ENCODE measurements at places on chromosomes 16 and 17.

GRCh38 chr17:40321961-40322357 lies 13.0 kb downstream of the RARA start:
- DNase-seq: no peak

- no peak for DNase-seq
Measured at GRCh38 chr16:84557504-84557903, 53.0 kb upstream of the MEAK7 start.

- DNase-seq: no peak
Measured at GRCh38 chr16:89069920-89070319, 23.7 kb upstream of the ACSF3 start.

DNA sequence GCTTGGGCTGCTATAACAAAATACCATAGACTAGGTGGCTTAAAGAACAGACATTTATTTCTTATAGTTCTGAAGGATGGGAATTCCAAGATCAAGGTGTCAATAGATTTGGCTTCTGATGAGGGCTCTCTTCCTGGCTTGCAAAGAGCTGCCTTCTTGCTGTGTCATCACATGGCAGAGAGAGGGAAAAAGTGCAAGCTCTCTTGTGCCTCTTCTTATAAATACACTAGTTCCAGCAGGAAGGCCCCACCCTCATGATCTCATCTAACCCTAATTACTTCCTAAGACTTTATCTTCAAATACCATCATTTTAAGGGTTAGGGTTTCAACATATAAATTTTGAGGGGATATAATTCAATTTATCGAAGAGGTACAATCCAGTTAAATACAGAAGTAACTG lies 30.6 kb downstream of the ABCA9 start:
- no peak for DNase-seq

- DNase-seq: peak; percentile 69
Measured at GRCh38 chr16:79008036-79008868, 592.3 kb downstream of the MAF start.

- peak; percentile 95 for DNase-seq
Measured at GRCh38 chr17:80649672-80650330, 105.2 kb downstream of the RPTOR start.

DNA sequence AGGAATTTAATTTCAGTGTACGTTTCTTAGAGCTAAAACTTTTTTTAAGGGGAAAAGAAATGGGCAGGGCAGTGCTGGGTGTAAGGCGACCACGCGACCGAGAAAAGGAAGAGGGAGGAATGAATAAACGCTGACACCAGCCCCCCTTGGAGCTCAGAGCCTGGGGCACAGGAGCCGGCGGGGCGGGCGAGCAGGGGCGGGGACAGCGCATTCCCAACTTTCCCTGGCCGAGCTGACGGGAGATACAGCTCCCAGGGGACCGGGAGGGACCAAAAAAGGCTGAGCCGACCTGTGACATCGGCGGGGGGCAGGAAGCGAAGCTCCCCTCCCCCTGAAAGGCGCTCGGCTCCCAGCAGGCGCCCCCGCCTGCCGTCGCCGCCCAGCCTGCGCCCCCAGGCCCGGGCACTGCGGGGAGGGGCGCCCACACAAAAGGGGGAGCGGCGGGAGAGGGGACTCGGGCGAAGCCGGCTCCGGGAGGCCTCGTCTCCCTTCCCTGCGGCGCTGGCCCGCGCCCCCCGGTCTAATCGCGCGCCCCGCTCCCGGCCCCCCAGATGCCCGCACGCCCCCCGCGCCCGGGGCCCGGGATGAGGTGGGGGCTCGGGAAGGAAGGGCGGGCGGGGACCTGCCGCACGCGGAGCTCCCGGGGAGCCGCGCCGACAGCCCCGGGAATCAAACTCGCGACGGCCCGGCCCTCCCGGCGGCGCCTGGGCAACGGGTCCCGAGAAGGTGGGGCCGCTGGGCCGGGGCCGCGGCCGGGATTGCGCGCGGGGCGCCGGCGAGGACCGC lies 622 bp downstream of the CUEDC1 start:
- DNase-seq: peak; percentile 92

- no peak for DNase-seq
Measured at GRCh38 chr16:57276596-57276995, 7.9 kb downstream of the PLLP start.

GRCh38 chr17:39118674-39119419 lies 32.6 kb downstream of the PLXDC1 start:
- DNase-seq: no peak

GRCh38 chr17:65628644-65629036 lies 67.2 kb upstream of the AXIN2 start:
- DNase-seq: no peak

- peak; percentile 40 for DNase-seq
Measured at GRCh38 chr16:68470461-68471150, 22.3 kb upstream of the SMPD3 start.

GRCh38 chr17:69820876-69821473 lies 254.1 kb upstream of the KCNJ16 start:
- no peak for DNase-seq

GRCh38 chr17:48755356-48755755 lies 26.8 kb upstream of the HOXB13 start:
- no peak for DNase-seq

DNA sequence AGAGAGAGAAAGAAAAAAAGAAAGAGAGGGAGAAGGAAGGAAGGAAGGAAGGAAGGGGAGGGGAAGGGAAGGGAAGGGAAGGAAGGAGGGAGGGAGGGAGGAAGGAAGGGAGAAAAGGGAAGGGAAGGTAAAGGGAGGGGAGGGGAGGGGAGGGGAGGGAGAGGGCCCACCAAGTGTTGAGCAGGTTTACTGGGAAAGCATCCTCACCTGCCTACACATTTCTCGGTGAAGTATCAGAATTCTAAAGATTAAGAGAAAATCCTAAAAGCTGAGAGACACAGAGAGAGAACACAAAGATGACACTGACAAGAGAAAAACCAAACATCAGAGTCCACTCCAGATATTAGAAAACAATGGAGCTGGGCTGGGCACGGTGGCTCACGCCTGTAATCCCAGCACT lies 12.3 kb upstream of the CMTM3 start:
- DNase-seq: no peak

DNA sequence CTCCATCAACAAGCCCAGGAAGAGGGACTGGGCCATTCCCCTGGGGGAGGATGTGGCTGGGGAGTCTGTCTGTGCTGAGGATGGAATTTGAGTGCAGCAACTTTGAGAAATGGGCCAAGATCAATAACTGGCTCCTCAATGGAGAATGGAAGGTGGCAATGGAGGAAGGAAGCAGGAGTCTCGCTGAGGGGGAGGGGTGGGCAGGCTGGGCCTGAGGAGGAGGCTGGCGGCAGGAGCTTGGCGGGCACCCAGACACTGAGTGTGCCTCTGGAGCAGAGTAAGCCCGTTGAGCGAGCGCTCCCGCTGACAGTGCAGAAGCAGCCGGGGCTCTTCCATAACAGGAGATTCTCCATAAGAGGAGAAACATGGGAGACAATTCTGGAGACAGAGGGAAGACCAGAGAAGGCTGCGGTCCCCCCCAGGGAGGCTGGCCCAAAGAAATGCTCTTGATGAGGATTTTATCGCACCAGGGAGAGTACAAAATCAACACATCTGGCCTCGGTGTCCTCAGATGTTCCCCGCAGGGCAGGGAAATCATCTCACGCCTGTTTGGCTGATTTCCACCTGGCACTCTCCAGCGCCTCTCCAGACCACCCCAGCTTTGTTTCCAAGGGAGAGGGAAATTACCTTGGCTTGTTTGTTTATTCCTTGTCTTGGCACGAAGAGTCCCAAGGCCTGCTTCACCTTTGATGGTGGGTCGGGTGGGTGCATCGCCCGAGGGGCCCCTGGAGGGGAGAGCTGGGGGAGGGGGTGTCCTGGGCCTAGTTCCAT lies 2.8 kb upstream of the MMP15 start:
- no peak for DNase-seq

DNA sequence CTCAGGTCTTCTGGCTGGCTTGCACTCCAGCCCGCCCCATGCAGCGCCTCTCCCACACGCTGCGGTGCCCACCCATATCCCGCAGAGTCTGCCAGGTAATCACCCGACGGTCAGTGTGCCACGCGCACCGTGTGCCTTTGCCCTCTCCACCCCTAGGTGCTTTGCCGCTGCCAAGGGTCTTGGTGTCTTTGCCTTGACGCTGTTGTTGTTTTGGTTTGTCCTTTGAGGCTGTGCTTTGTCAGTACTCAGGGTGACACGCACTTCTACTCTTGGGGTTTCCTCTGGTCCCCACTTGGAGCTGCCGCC lies 30.1 kb downstream of the UBN1 start:
- DNase-seq: no peak

- no peak for DNase-seq
Measured at GRCh38 chr16:17526956-17527937, 56.5 kb upstream of the XYLT1 start.

GRCh38 chr17:76566988-76567431 lies 18.6 kb downstream of the ST6GALNAC2 start:
- DNase-seq: peak; percentile 65

GRCh38 chr17:73711184-73711583 lies 66.9 kb upstream of the SDK2 start:
- no peak for DNase-seq

GRCh38 chr17:76537578-76538280 lies at the start of gene CYGB:
Gene CYGB, minus strand, starts transcription at chr17:76537709. Its CDS starts 167 bp downstream, at chr17:76537542.
- DNase-seq: peak; percentile 89

- peak; percentile 94 for DNase-seq
Measured at GRCh38 chr17:76527430-76528111, 9.9 kb downstream of the CYGB start.

GRCh38 chr16:1643521-1643920 lies 31.4 kb downstream of the CRAMP1 start:
- no peak for DNase-seq

- no peak for DNase-seq
Measured at GRCh38 chr17:70239391-70239826, 70.1 kb downstream of the KCNJ2 start.

DNA sequence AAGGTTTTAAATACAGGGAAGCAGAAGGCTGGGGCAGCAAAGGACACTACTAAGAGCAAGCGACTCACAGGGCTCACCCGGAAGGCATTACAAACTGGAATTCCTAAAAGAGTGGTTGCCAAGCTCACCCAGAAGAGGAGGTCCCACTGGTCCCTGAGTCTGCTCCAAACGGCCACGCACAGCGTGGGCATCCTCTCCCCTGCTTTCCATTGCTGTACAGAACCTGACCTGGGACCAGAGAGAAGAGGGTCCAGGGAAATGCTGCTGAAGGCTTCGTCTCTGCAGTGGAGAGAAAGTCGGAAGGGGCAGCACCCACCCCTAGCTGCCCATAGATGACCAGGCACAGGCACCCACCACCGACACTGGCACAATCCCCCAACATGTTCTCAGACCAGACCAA lies 67.2 kb downstream of the ADCY9 start:
- DNase-seq: no peak

DNA sequence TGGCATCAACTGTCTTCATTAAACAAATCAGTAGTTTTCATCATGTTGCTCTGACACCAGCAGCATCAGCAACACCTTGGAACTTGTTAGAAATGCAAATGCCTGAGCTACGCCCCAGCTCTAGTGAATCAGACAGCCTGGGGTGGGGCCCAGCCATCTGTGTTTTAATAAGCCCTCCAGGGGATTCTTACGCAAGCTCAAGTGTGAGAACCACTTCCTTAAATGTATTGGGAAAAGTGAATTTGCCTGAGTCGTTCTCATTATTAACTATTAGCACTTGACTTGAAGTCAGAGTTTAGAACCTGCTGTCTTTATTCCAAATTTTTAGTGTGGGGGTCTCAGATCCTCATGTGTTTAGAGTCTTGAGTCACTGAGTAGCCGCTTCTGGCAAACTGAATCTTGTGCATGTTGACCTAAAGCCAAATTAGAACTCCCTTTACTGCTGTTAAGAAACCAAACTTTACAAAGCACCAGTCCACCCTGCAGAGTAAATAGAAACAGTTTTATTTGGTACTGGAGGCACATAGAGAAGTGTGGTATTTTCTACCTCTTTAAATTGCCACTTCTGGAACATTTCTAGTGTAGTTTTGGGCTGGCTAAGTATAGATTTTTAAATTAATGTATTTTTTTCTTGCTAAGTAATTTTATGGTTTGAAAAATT lies 137.4 kb upstream of the COX10 start:
- no peak for DNase-seq

GRCh38 chr17:49442041-49442440 lies 27.4 kb upstream of the PHB1 start:
- peak; percentile 30 for DNase-seq

- DNase-seq: no peak
Measured at GRCh38 chr17:65433157-65433556, 128.3 kb downstream of the AXIN2 start.

DNA sequence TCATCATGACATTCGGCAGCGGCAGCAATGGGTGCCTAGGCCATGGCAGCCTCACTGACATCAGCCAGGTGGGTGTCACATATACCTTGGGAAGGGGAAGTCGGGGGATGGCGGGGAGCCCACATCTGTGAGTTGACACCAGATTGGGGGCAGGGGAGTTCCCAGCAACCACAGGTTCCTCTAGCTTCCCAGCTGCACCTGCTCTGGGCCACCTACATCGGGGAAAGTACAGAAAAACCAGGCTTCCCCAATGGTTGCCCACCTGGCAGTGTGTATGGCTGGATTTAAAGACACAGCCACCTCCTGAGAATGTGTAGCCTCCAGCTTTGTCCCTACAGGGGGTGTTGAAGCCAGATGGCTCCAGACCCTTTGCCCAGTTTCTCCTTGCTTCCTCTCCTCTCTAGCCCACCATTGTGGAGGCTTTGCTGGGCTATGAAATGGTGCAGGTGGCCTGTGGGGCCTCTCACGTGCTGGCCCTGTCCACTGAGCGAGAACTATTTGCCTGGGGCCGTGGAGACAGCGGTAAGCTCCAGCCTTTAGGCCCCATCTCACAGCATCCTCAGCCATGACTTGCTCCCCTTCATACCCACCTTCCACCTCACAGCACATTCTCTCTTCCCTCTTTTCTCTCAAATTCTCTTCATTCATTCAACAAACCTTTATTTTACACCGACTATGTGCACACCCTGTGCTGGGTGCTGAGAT lies 5.0 kb upstream of the TRAF4 start:
- no peak for DNase-seq

GRCh38 chr17:76137001-76137350 lies 4.1 kb downstream of the FOXJ1 start:
- no peak for DNase-seq

- DNase-seq: no peak
Measured at GRCh38 chr16:88200896-88201185, 181.9 kb upstream of the ZNF469 start.

- no peak for DNase-seq
Measured at GRCh38 chr16:47949276-47949675, 206.5 kb downstream of the ABCC12 start.

- DNase-seq: peak; percentile 81
Measured at GRCh38 chr16:85332175-85332574, 219.9 kb upstream of the CIBAR2 start.

DNA sequence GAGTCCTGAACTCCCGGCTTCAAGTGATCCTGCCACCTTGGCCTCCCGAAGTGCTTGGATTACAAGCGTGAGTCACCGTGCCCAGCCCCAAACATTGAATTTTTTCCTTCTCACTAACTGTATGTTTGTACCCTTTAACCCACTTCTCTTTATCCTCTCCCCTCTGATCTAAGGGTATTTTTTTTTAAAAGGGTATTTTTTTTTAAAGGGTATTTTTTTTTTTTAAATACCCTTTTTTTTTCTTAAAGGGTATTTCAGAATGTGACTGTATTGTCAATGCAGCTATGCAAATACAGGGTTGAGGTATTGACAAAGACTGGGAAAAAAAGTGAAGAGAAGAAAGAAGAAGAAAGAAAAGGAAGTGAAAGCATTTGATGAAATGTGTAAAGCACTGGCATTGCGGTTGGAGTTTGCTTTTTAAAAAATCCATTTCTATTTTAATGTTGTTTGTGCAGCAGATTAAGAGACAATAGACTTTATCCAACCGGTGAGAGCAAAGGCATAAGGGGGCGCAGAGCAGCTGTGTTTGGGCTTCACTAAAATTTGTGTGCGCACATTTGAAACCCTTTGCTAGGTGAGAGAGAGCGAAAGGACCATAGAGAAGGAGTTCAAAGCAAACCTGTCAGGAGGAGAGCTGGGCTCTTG lies 42.4 kb downstream of the SYT17 start:
- DNase-seq: no peak

- no peak for DNase-seq
Measured at GRCh38 chr16:89412811-89413210, 77.5 kb downstream of the ANKRD11 start.
